ENCODE measurements at places on chromosomes 11 and 22.

GRCh38 chr11:131350872-131351271 lies 19.5 kb upstream of the NTM start:
- DNase-seq: no peak

DNA sequence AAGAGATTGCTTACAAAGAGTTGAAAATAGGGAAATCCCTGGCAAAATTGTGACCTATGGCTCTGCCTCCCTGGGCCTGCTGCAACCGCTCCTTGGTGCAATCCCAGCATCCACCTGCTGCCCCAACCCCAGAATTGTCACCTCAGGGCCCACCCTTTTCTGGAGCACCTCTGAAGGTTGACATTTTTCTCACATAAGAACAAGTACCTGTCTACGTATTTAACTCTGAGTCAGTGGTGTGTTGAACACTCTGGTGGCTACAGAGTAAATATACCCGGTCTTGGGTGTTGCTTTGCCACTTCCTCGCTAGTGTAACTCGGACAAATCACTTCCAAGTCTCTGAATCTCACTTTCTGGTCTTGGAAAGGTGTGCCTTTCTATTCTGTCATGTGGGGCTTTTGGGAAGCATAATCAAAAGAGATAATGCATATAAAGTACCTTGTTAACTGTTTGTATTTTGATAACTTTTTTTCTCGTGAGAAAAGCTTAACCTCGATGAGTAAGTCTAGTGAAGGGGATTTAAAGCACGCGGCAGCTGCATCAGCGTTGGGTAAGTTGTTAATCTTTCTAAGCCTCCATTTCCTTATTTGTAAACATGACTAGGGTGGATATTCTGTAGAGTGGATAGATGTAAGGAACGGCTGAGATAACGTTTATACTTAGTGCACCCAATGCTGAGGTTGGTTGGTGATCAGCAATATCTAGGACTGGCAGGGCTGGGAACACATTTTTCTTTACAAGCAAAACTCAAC lies 881.2 kb downstream of the OPCML start:
- no peak for DNase-seq

- DNase-seq: no peak
These were observed 78.0 kb downstream of the MYEOV start for GRCh38 chr11:69371731-69372588.

DNA sequence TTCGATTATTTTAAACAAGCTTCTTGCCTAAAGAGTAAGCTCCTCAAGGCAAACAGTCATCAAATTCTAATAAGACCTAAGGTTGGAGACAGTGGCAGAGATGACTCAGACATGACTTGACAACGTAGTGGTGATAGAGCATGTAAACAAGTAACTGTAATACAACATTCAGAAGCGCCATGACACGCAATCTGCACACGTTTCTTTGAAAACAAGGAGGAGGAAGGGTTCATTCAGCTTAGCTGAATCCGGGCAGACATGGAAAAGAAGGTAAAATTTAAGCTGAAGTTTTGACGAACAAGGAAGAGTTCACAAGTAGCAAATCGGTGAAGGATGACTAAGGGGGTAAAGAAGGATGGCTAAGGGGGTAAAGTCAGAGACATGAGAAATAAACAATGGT lies 152.4 kb upstream of the ZC3H12C start:
- no peak for DNase-seq

DNA sequence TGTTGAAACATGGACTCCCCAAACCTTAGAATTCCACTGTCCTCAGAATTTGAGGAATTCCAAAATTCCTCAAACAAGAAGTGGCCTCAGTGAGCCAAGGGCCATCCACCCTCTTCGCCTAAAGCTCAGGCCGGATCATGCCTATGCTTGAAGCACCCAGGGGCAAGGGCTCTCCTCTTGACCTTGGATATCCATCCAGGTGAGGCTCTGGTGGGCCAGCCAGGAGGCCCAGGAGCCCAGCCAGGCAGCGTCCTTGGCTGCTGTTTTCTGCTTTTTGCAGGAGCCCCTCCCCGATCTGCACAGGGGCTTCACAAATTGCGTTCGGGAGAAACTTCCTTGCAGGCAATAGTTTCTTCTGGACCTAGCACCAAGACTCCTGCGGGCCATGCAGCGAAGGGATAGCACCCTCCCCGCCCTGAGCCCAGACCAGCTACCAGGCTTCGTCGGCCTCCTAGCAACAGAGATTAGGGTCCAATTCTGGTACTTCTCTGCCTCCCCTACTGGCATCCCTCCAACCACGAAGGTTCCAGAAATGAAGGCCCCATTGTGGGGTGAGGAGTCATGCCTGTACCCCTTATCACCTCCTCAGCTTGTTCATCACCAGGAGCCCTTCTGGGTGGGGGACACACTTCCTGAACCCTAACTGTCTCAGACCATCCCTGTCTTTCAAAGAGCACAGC lies 2.0 kb downstream of the PHLDA2 start:
- no peak for DNase-seq

DNA sequence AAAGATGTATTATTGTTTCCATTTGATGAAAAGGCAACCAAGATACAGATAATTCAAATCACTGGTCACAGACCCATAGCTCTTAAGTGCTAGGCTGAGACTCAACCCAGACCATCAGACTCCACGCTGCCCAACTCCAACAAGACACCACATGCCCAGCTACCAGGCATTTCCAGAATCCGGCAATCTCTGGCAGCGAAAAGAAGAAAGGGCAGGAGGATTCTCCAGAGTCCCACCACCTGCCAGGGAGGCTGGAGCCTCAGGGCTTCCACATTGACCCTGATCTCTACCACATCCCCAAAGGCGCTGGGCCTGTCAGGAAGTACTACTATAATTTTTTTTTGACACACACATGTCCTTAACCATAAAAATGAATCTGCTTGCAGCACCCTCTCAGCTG lies 61.4 kb upstream of the ARFGAP3 start:
- no peak for DNase-seq

DNA sequence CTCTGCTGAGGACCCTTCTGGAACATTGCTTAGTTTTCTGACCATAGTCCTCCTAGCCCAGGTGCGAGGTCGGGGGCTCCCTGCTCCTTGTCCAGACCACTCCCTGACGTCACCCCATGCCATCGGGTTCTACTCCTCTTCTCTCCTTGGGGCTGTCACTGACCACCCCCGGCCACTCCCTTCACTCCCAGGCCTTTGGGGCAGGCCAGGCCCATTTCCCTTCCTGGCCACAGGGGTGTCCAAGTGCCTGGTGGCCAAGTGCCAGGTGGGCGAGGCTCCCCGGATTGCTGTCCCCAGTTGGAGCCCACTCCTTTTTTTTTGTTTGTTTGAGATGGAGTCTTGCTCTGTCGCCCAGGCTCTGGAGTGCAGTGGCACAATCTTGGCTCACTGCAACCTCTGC lies 19.5 kb downstream of the MRGPRD start:
- DNase-seq: no peak

DNA sequence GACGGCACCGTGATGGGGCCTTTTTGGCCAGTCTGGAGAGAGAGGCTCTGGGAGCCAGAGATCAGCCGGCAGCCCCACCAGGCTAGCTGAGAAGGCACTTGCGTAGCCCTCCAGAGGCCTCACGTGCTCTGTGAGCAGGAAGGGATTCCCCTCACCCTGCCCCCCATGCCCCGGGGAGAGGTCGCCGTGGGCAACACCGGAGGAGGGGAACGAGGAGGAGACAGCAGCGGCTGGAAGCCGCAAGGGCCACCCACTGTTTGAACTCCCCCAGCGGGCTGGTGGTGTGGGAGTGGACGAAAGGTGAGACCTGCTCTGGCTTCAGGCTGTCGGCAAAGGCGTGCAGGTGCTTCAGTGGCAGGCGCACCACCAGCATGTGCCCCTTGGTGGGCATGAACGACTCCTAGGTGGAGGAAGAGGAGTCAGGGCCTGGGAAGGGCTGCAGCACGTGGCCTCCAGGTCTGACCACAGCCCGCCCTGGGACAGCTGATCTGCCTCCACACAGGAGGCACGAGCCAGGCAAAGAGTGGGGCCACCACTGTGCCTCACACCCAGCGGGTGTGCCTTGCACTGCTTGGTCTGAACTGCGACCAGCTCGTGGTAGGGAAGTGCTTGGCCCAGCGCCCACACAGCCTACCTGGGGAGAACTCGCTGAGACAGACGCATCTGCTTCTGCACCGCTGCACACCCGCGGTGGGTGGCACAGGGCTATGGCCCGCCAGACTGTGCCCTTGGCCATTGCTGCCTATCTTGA lies 99.9 kb downstream of the MED15 start:
- DNase-seq: no peak

DNA sequence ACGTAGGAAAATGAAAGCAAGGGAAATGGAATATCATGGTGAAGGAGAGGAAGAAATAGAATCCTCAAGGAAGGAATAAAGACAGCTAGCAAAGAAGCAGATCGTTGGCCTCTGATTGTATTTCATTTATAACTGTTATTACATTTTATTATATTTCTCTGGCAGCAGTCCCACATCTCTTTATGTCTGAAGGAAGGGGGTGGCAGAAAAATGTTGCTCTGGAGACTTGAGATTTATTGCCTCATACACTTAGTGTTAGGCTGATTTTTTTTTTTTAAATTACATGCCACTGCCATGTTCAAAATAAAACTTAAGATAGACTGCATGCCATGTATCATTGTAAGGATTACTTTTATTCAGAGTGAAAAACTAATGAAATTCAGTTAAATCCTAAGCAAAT lies 971.7 kb upstream of the CHORDC1 start:
- DNase-seq: no peak

DNA sequence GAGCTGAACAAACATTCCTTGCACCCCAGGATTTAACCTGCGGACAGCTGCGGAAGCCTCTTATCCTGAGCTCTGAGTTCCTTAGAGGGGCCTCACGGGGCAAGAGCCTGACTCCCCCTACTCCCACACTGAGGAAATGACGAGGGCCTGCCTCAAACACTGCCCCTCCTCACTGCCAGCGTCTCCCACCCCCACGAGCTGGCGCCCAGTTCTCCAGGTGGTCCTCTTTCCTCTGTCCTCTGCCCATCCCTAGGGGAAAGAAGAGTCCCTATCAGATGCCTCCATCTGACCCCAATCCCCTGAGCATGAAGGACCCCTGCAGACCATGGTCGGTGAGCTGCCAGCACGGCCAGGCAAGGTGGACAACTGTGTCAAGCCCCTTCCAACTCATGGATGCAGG lies 14.3 kb downstream of the CHST1 start:
- DNase-seq: no peak

- no peak for DNase-seq
These were observed 71.5 kb downstream of the FCHSD2 start for GRCh38 chr11:73070653-73071052.

- no peak for DNase-seq
These were observed 36.8 kb upstream of the RBFOX2 start for GRCh38 chr22:36065462-36065774.

DNA sequence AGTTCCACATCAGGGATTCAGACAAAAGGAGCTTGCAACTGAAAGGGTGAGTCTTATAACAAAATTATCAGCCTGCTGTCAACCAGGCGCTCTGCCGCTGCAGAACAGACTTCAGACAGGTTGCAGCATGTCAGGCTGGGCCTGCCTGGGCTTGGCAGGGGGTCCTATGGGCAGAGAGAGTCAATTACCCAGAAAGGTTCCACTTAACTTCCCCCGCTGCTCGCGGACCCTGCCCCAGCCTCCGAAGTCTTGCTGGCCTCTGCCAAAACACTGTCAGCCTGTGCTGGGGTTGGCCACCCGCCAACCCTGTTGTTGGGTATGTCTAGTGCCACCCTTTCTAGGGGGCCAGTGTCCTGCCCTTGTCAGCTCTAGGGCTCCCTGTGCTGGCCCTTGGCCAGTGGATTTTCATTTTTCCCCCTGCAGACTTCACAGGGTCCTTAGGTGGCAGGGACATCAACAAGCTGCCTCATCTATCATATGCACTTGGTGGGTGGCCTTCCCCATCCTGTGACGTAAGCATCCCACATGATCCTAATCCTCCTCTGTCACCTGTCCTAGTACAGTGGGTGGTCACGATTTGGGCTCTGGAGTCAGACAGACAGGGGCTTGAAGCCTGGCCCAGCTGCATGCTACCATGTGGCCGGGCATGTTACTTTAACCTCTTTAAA lies 166.5 kb upstream of the CADM1 start:
- no peak for DNase-seq

- DNase-seq: no peak
These were observed 164.4 kb downstream of the TEAD1 start for GRCh38 chr11:12838463-12839123.

- DNase-seq: no peak
These were observed 92.6 kb upstream of the CSNK2A3 start for GRCh38 chr11:11445441-11446185.

DNA sequence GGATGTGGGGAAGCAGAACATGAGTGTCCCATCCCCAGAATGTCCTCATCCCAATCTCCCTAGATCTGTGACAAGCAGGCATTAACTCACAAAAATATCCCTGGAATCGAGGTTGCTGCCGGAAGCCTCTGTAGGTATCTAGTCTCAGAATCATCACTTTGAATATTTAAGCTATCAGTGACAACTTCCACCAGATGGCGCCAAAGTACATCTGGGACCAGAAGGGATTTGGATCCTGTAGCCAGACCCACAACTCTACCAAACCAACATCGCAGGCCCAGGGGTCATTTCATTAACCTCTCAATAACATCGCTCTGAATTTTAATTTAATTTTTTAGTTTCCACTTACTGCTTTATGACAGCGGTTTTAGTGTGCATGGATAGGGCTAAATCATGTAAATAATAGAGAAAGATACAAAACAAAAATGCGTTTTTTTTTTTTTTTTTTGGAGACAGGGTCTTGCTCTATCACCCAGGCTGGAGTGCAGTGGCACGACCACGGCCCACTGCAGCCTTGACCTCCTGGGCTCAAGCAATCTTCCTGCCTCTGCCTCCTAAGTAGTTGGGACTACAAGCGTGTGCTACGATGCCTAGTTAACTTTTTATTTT lies 1.1 kb upstream of the EXT2 start:
- DNase-seq: peak; percentile 83
